GM19239 (cell line): ENCODE measurements at places on chromosomes 1 and 21.

DNA sequence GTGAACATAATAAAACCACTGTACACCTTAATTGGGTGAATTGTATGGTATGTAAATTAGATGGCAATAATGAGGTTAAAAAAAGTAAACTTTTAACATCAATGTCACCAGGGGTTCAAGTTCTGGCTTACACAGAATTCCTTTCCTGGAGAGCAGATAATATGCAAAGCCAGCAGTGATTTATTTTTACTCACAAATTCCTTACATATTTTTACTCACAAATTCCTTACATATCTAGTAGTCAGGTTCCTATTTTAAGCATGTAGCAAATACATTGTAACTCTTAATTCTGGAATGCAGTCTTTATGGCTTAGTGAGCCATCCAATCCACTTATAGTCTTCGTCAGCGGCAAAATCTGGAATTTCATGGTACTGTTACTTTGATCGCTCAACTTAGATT lies 1.3 kb upstream of the UBE4B start:
- DNase-seq = no peak

GRCh38 chr1:71422221-71422620 lies 341.4 kb upstream of the ZRANB2 start:
- DNase-seq = no peak

GRCh38 chr1:183291802-183292514 lies 105.9 kb downstream of the LAMC2 start:
- no peak for DNase-seq

DNA sequence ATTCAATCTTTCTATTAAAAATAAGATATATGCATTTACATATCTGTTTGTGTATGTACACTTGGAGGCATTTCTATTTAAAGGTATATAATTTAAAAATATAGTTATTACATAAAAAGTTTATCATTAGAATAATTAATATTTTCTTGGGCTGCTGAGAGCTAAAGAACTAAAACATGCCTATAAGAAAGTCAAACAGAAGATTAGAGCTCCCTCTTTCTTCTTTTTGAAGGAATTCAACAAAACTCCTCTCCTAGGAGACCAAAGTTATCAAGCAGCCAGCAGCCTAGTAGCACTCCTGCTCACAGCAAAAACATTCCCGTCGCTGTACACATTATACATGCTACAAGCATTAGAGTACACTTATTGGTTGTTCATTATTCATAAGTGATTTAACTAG lies 216.4 kb downstream of the VAV3 start:
- DNase-seq = no peak

GRCh38 chr1:213250446-213250845 lies 199.4 kb downstream of the RPS6KC1 start:
- DNase-seq = no peak

DNA sequence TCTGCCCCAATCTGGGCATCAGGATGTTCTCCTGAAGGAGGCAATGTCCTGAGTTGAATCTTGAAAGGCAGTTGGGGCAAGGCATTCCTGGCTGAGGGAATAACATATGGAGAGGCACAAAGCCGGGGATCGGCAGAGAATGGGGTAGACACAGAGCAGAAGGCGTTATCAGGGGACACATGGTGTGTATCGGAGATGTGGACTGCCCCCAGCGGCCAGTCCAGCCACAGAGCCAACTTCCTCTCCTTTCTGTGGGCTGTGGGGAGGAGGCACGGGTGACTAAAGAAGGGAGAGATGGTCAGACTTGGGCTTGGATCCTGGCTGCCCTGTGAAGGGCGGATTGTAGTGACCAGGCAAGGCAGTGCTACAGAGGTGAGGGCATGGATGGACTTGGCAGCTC lies 32.1 kb downstream of the FOXD2 start:
- DNase-seq = no peak

- no peak for DNase-seq
These were observed 5.0 kb downstream of the SLC37A1 start for GRCh38 chr21:42518626-42519025.

DNA sequence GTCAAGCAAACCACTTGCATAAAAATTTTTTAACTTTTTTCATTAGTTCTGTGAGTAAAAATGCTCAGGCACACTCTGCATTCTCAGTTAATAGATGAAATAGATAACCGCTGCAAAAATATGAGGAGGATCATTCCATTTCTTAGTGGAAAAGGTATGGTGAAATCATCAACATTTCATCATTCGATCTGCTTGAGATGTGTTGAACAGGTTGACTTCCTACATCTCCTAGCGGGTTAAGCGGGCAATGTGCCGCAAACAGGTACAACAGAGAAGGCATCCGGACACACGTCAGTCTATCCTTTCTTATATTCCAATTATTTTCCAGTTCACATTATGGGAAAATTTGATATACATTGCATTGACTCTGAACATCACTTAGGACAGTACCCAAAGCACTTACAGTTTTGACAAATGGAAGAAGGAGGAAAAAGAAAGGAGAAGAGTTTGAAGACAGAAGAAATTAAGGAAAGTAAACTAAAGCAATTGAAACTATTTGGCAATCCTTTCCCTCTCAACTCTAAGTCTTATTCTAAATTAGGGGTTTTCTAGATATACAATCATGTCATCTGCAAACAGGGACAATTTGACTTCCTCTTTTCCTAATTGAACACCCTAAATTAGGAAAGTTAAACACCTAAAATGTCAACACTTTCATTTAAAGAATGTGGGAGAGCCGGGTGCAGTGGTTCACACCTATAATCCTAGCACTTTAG lies 33.5 kb downstream of the NIBAN1 start:
- no peak for DNase-seq

DNA sequence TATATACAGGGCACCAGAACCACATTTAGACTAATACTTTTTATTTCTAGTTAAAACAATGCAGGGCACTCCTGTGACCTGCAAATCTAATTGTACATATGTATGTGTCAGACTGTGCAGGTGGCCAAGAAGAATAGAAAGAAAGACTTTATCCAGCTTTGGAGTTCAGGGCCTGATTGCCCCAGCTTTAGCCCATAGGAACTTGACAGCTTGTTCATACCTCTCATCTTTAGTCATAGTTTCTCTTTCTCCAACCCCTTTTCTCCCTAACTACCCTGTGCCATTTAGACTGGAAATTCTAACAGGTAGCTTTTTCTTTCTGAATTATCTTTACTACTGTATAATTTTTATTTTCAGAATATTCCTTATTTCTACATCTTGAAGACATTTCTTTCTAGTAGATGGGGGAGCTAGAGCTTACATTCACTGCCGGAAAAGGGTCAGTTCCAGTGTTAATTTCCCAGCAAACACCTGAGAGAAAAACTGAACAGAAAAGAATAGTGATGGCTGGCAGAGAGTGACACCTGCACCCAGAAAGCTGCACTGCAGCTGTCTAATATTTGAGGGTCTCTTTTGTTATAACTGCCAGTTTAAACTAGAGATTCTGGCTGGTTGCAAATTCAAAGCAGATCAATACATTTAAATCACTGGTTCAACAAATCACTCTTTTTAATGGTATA lies 8.4 kb downstream of the YBX1 start:
- no peak for DNase-seq

GRCh38 chr1:119682141-119682540 lies 29.6 kb upstream of the PHGDH start:
- DNase-seq = no peak

GRCh38 chr21:38816400-38816977 lies 10.8 kb downstream of the ETS2 start:
- no peak for DNase-seq
